T-helper 1 cell (primary cell): ENCODE measurements at places on chromosomes 11 and 22.

GRCh38 chr11:128491195-128491936 lies 96.0 kb downstream of the ETS1 start:
- DNase-seq, result no peak

DNA sequence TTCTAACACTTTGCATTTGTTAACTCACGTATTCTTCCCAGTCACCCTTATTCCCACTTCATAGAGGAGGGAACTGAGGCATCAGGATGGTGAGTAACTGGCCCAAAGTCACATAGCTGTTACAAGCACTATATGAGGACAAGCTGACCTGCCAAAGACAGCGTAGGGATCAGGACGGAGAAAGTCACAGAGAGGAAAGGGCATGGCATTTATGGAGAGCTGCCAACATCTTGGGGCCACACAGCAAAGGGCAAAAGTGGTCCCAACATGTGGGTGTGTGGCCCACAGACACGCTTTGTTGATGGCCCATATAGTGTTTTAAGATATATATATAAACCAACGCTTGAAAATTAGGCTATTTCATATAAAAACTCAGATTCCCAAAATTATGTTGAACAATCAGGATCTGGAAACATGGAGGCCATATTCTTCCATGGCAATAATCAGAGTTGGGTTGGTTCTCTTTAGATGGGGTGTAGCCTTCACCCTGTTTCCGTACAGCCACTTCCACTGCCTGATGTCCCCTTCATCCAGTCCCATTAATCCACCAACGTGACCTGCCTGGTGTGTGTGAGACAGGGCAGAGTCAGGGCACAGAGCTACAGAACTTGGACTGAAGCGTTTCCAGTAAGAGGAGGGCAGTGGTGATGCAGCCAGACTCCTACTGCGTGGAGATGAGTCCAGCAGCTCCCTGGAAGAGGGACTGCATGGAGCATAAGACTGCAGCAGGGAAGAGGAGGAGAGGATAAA lies 39.9 kb upstream of the CD5 start:
- no peak for DNase-seq

DNA sequence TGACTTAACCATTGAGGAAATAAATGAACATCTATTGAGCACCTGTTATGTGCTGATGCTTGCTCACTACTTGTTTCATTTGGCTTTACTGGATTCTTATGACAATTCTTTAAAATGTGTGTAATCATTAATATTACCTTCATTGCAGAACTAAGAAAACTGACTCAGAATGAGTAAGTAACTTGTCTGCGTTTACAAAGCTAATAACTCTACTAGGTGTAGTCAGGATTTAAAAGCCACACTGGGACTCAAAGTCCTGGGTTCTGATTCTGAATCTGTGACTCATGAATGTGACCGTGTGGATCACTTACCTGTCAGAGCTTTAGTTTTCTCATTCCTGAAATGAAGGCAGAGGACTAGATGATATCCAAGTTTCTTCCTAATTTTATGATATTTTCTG lies 23.4 kb upstream of the KIRREL3 start:
- no peak for DNase-seq

DNA sequence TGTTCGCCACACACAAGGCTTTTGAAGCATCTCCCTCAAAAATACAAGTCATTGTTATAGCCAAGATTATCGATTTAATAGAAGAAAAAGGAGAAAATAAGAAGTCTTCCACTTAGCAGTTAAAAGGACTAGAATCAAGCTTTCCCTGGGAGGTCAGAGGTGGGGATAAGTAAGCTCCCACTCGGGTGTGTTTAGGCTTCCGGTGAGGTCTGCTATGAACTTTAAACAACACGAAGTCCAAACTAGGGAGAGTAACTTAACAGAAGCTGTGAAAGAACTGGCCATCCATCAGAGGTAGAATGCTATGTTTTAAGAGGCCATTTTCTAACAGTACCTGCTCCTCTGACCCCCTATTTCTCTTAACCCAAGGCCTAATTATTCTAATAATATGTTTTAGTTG lies 91.4 kb upstream of the APOA1 start:
- no peak for DNase-seq

DNA sequence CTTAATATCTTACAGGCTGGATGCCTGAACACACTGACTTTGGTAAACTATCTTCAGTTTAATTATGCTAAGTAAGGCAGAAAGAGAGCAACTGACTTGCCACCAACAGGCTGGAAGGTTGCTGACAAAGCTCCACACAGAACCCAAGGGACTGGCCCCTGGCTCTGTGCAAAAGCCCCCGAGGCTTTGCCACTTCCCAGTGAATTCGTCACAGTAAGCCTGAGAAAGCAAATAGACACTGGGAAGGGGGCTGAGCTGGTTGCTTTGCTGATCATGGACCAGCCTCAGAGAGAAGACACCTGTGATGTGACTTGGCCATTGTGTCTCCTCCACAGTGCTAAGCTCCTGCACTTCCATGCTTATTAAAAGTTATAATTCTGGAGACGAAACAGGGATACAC lies 91.7 kb downstream of the BLID start:
- no peak for DNase-seq
